ENCODE measurements at places on chromosomes 11 and 22.

DNA sequence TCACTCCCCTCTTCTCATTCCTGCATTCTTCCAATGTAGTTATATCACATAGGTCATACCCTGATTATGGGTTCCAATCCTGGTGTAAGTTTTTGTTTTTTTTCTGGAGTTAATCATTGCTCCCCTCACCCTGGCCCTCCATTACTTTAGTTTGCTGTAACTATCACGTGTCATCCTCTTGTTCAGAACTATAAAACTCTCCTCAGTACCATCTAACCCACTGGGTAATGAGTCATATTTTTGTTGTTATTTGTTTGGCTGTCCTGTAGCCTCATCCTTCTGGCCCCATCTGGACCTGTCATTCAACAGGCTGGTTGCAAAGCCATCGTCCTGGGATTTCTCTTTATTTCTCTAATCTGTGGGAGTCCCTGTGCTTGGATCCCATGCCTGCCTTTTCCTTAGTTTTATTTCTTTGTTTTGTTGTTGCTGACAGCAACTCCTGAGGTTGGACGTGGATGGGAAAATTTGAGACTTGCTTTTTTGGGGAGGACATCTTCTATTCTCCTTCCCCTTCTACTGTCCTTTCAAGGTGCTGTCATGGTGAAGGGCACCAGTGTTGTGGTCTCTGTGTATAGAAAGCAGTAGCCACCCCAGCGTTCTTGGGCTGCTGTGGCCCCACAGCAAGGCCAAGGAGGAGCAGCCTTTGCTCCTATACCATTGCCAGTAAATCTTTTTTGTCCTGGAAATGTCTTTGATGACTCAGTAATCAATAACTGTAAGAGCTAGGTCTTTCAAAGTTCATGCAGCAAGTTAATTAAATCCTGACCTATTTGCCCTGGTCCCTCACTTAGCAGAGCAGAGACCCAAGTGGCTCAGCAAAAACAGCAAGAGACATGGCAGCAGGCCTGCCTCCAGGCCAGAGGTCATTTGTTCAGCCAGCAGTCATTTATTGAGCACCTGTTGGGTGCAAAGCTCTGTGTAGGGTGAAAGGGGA is 82.5 kb downstream of the C22orf31 start:
- no peak for DNase-seq

GRCh38 chr11:27473017-27473406 is 422 bp upstream of the LGR4 start:
- DNase-seq, result no peak

- no peak for DNase-seq
Observed at GRCh38 chr22:43331069-43331451, 12.1 kb downstream of the SCUBE1 start.

DNA sequence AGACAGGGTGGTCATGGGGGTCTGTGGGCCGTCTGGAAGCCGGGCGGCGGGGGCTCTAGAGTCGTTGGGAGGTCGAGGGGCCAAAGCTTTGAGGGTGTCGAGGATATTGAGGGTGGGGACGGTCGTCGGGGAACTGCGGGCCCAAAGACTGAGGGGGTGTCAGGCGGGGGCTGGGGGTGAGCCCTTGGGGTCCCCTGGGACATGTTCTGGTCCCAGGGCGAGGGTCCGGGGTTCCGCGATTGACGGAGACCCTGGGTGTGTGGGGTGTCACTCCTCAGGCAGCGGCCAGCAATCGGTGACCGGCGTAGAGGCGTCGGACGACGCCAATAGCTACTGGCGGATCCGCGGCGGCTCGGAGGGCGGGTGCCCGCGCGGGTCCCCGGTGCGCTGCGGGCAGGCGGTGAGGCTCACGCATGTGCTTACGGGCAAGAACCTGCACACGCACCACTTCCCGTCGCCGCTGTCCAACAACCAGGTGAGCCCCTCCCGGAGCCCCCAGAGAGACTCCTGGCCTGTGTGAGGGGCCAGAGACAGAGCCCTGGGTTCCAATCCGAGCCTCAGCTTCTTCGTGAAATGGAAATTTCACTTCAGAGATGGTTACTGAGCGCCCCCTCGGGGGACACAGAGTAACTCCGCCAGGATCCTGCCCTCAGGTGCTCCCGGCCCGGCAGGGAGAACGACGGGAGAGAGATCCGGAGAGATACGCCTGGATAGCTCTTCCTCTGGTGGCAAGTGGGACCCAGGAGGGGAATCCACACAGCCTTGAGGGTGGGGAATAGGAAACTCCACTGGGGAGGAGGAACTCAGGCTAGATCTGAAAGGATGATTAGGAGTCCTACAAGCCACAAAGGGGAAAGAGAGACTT is 714 bp downstream of the SDF2L1 start:
- DNase-seq, result no peak

- DNase-seq, result no peak
Observed at GRCh38 chr11:26983645-26984044, 10.3 kb upstream of the FIBIN start.

DNA sequence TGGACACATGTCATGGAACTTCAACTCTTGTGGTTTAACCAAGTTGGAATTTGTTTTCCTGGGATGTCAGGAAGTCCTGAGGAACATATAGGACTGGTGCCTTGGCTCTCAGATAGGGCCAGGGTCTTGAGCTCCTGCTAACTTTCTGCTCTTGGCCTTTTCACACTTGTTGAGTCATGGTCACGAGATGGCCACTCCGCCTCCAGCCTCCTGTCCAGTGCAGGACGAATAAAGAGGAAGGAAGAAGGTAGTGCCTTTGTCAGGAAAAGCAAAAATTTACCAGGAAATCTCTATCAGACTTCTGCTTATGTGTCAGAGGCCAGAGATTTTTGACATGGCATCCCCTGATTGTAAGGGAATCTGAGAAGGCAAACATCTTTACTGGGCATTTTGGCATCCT is 89.1 kb upstream of the ARHGAP20 start:
- no peak for DNase-seq

DNA sequence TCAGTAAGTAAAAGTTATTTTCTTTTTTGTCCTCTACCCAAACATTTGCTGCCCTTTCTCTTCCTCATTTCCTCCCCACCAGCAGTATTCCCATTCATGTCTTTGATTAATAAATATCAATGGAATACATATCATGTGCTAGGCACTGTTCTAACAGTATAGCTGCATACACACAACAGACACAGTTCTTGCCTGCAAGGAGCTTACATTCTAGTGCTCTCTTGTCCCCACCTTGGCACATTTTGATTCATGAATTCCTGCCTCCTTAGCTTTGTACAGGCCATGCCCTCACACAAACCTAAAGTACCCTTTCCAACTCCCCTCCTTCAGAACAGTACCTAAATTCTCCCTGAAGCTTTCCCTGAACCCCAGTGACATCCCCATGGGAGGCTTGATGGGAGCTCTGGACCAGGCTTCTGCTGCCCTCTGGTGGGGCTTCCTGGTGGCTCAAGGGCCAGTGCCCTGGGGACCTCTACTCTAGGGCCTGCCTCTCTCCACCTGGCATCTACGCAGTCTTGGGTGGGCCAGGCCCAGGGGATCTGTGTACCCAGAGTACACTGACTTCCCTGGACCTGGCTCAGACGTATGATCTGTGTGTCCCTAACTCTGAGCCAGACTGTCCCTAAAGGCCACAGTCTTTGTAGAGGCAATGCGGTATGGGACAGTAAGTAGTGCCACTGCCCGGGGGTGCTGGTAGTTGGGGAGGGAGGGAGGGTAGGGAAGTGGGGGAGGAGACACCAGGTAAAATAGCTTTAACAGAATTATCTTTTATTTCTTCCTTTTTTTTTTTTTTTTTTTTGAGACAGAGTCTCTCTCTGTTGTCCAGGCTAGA is 14.1 kb downstream of the RPS13 start:
- DNase-seq, result peak; percentile 55

DNA sequence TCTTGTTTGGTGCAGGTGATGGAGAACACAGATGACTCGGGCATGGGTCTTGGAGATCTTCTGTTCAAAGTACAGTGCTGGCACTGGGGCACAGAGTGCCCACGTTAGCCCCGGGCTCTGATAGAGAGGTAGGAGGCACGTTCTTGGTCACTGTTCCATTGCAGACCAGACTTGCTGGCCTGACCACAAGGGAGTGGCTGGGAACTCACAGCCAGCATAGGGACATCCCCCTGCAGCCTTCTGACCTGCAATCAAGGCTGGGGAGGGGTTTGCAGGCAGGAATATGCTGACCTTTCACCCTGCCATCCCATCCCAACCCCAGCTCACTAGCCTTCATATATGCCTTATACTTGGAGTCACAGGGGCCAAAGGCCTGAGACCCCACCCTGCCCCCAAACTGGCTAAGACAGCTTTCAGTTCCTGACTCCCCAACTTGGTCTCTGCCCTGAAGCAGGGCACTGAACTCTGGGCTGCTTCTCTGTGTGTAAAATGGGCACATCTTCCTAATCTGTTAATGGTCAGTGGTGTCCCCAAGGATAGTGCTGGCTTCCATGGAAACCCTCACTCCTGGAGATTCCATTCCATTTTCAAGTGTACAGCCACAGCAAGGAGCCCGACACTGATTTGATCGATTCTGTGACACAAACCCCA is 4.6 kb downstream of the MRPL49 start:
- DNase-seq, result no peak
